ENCODE measurements at places on chromosomes 4 and X.

- DNase-seq, result no peak
Observed at GRCh38 chr4:102256321-102256720, 89.0 kb downstream of the SLC39A8 start.

GRCh38 chrX:41116948-41117347 is 31.7 kb downstream of the USP9X start:
- no peak for DNase-seq

DNA sequence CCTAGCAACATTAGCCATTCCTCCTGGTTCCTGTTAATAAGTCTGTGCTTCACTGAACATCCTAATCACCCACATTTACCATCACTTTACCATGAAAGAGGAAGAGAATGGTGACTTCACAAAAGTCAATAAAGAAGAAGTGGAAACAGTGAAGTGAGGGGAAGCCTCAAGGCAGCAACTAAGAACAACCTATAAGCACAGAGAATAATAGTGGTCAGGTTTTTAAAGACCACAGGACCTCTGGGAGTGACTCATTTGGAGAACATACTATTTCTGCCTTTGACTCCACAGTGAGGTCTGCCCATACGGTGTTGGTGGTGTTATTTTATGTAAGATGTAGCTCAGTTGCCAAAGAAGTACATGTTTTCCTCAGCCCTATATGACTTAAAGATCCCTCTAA is 86.0 kb upstream of the TET2 start:
- DNase-seq, result no peak

- no peak for DNase-seq
Observed at GRCh38 chrX:139015627-139016026, 304.1 kb upstream of the FGF13 start.

GRCh38 chrX:11555759-11556158 is 110.0 kb downstream of the ARHGAP6 start:
- no peak for DNase-seq

GRCh38 chr4:138090150-138090917 is 151.8 kb downstream of the SLC7A11 start:
- DNase-seq, result no peak

GRCh38 chrX:110699109-110699508 is 96.5 kb downstream of the CHRDL1 start:
- no peak for DNase-seq

DNA sequence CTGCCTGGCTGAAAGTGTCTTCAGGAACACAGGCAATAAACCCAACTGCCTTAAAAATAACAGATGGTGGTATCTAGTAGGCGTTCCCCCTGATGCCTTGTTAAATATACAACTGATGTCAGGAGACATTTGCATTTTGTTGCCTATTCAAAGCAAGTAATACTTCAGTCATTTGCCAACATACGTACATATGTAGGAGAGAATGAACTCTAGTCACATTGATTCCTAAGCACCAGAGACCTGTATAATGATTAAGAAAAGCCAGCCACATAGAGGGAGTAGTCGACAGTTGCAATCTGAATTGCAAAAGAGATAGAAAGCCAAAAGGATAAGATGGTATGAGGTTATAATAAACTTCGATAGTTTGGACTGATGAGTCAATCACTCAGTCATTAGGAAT is 191.0 kb upstream of the EMCN start:
- no peak for DNase-seq

- DNase-seq, result no peak
Observed at GRCh38 chr4:39526765-39527295, 409 bp downstream of the UGDH start.

- DNase-seq, result no peak
Observed at GRCh38 chr4:24850674-24851073, 55.3 kb downstream of the SOD3 start.

GRCh38 chr4:80713409-80713808 is 317.1 kb upstream of the BMP3 start:
- DNase-seq, result no peak

DNA sequence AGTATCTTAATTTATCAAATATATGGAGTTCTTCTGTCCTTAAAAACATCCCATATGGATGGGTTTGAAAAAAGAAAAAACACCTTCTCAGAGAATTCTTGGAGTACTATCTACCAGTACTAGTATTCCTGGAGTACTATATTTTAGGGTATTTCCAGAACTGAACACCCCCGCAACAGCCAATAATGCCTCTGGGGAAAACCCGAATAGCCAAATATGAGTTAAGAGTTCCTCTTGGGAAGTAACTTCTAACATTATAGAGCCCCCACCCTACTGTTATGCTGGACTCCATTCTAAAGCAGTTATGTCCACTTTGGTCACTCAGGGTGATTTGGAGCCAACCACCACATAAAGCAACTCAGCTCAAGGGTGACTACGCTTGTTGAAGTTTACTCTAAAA is 115.0 kb upstream of the RASGEF1B start:
- no peak for DNase-seq

DNA sequence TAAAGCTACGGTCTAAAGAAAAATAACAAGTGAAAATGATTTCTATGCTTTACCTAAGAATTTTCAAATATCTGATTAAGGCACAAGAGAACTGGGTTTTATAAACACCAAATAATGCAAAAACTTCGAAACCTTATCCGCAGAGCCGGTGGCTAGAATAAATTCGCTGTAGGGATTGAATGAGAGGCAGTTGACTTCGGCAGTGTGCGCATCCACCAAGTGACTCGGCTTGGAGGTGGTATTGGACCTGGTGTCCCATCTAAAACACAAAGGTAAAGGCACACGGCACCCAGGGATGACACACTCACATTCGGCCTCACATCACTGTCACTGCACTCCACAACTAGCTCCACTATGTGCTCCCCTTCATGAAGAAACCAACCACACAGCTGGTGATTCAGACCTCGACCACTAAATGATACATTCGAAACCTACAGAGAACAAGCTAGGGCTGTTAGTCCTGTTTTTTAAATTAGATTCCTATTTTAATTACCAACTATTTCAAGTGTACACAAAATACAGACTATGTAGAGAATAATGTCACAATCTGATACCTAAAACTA is 17.5 kb downstream of the RBBP7 start:
- DNase-seq, result no peak

DNA sequence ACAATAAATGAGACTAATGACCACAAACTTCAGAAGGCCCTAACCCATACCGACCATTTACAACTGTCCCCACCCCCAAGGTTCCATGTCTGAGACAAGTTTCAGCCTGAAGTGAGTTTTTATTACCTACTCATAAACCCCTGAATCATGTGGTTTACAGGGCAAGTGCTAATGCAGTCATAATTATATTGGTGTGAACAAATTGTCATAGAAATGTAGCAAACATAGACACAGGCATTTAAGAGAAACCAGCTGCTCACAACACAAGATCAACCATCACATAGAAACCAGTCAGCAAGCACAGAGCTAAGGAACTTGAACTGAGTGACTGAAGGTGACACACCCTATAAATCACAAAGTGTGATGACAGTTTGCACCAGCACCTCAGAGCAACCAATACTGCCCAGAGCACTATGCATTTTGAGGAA is 173.8 kb upstream of the MID1 start:
- no peak for DNase-seq

DNA sequence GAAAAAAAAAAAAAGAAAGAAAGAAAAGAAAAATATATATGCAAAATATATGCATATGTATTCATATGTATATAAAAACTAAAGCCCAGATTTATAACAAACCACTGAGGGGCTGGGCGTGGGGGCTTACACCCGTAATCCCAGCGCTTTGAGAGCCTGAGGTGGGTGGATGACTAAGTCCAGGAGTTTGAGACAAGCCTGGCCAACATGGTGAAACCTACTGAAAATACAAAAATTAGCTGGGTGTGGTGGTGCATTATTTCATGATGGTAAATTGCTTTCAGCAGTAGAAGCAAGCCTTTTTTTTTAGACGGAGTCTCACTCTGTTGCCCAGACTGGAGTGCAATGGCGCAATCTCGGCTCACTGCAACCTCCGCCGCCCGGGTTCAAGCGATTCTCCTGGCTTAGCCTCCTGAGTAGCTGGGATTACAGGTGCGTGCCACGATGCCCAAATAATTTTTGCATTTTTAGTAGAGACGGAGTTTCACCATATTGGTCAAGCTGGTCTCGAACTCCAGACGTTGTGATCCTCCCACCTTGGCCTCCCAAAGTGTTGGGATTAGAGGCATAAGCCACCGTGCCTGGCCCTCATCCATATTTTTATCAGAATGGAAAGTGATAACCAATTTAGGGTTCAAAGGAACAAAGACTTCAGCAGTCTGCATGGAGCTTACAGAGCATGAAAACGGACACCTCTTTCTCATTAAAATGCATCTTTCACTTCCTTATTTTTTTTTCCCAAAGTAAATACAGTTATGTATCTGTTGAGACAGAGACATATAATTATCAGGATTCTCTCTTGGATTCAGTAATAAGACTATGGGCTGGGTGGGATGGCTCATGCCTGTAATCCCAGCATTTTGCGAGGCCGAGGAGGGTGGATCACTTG is 27.7 kb upstream of the MOB1B start:
- no peak for DNase-seq

DNA sequence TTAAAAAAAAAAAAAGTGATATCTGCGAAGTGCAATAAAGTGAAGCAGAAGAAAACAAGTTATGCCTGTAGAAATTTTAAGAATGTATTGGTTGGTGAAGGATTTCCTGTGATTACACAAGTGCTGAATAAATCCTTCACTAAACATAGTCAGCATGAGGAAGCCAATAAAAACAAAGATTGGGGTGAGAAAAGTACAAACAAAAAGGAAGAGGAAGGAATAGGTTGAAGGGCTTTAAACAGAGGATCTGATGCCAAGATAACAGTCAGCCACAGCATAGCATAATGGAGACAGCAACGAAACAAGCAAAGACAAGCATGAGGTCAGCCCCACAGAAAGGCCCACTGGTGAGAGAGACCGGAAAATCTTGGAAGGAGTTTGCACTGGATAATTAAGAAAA is 372.2 kb downstream of the ADAM29 start:
- no peak for DNase-seq

DNA sequence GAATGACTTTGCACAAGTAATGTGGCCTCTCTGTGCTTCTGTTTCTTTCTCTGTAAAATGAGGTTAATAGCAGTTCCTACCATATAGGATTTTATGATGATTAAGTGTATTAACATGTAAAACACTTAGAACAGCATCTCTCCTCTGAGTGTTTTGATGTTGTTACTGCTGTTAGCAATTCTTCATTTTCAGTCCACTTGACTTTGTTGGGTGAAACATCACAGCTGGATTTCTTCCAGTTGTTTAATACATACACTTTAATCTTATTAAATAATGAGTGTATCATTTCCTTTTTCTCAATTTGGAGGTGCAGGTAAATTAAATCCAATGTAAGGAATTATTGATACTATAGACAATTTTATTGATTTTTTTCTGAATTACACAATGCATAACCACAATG is 113.6 kb downstream of the KDR start:
- no peak for DNase-seq

Data from stimulated activated CD8-positive, alpha-beta memory T cell treated with anti-CD3 and anti-CD28 coated beads, Interleukin-4, amount 100 ng/mL, for 1 hour (primary cell).